RKO (cell line): ENCODE measurements at places on chromosomes 6 and 20.

GRCh38 chr6:79137671-79138070, 59.6 kb upstream of the PHIP start:
- no peak for DNase-seq

GRCh38 chr6:142824426-142824825, 120.5 kb downstream of the HIVEP2 start:
- DNase-seq: no peak

DNA sequence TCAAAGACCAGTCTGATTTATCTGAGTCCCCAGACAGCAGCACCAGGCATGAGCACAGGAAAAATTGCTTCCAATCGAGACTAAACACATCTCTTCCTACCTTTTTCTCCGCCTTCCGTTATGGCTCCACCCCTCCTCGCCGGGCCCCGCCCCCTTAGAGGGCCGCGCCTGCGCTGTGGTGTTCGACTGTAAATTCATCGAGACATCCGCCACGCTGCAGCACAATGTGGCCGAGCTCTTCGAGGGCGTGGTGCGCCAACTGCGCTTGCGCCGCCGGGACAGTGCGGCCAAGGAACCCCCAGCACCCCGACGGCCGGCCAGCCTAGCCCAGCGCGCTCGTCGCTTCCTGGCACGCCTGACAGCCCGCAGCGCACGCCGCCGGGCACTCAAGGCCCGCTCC, 8.9 kb downstream of the REM1 start:
- DNase-seq: no peak

GRCh38 chr6:16361121-16361520, 122.7 kb downstream of the GMPR start:
- no peak for DNase-seq

- DNase-seq: no peak
Observed at GRCh38 chr6:129112591-129112990, 229.7 kb downstream of the LAMA2 start.

GRCh38 chr6:140670021-140670420, 1295.6 kb upstream of the CITED2 start:
- DNase-seq: no peak

DNA sequence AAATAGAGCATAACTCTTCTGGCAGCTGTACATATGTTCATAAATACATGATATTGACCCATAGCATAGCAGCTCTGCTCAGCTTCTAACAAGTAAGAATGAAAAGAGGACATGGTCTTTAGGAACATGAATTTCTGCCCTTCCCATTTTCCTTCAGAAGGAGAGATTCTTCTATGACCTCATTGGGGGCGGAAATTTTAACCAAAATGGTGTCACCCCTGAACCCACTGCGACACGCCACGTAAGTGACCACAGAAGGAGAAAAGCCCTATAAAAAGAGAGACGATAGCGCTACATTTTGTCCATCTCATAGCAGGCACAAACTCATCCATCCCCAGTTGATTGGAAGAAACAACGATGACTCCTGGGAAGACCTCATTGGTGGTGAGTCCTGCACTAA, at the start of gene IL17A:
Gene IL17A, plus strand, starts transcription at position 301 of the 400 bp plus-strand sequence. Its CDS starts 57 bp downstream, at position 358.
- no peak for DNase-seq

- no peak for DNase-seq
Observed at GRCh38 chr20:1062334-1063010, 55.9 kb upstream of the PSMF1 start.

DNA sequence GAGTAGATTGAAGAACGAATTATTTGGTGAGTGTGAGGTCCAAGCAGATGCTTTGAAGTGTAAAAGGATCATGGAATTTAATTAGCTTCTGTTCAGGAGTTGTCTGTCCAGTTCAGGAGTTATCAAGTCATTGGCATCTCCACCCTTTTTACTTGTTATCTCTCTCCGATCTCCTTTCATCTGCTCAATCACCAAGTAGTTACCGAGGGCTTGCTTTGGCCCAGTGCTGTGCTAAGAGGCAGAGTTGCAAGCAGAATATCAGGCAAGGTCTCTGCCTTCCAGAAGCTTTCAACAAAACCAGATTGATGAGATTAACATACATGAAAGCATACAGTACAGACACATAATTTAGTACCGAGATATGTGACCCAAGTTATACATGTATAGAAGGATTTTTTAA, 10.2 kb upstream of the TNFRSF21 start:
- DNase-seq: no peak

- no peak for DNase-seq
Observed at GRCh38 chr20:8740265-8740664, 328.6 kb upstream of the PLCB4 start.

DNA sequence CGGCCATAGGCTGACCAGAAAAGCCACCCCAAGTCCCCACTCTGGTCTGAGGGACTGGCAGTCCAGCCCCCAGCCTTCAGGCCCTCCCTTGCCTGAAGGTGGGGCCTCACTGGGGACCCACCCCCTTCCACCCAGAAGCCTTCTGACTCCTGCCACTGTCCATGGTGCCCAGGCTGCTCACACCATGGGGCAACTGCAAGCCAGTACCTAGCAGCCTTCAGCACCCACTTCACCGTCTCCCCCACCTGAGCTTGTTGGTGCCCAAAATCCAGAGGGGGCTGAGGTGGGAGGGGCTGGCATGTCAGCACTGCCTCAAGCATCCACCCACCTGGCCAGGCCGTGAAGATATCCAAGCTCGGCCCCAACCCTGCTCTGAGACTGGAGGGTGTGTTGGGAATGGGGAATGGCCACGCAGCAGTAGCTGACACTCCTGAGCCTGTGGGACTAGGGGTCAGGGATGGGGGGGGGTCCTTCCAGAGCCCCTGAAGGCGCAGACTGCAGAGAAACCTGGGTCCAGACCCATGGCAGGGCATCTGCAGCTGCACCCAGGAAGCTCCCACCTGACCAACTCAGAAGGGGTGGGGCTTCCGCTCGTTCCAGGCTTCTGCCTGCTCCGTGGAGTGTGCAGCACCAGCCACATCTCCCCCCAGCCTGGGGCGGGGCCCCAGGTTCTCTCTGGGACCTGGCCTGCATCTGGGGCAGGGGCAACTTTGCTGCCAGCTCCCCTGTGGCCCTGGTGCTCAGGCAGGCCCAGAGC, 942.1 kb upstream of the EPHA7 start:
- no peak for DNase-seq

- no peak for DNase-seq
Observed at GRCh38 chr6:31861919-31862343, 690 bp downstream of the NEU1 start.

DNA sequence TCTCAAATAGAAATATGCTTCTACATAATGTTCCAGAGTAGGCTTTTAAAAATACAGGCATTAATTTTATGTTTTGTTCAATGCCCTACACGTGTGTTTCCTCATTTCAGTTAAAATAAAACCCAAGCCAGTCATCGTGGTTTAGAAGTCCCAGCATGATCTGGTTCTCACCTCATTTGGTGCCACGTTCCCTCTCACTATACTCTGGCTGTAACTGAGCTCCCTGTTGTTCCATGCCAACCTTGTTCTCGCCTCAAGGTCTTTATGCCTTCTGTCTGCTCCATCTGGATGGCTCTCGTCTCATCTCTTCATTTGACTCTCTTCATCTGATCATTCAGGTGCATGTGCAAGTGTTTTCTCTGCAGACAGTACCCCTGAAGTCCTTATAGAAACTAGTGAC, 32.6 kb downstream of the HDGFL1 start:
- no peak for DNase-seq
